ENCODE measurements at places on chromosomes 2 and 18. TPM values are rescaled to one million over a fixed set of nuclear protein-coding genes. Genes with fewer than 3 reads are reported as not detected.

TACR1 gene
- not detected for total RNA-seq

UPP2 gene
- total RNA-seq: not detected

RPRM gene
- total RNA-seq: not detected

ERMN gene
- 3.7 TPM for total RNA-seq

DLX1 gene
- not detected for total RNA-seq

GBX2 gene
- total RNA-seq: not detected

METTL21A gene
- 22.9 TPM for total RNA-seq

MPHOSPH10 gene
- total RNA-seq: 43.1 TPM

FLACC1 gene
- 1.3 TPM for total RNA-seq

XRCC5 gene
- total RNA-seq: 408 TPM

CYTIP gene
- total RNA-seq: 203 TPM

LHCGR gene
- total RNA-seq: not detected

EFEMP1 gene
- not detected for total RNA-seq

LAMA1 gene
- not detected for total RNA-seq
